ENCODE measurements at places on chromosomes 4 and X.

- no peak for DNase-seq
These were observed 23.4 kb downstream of the ELF2 start for GRCh38 chr4:139153411-139154133.

DNA sequence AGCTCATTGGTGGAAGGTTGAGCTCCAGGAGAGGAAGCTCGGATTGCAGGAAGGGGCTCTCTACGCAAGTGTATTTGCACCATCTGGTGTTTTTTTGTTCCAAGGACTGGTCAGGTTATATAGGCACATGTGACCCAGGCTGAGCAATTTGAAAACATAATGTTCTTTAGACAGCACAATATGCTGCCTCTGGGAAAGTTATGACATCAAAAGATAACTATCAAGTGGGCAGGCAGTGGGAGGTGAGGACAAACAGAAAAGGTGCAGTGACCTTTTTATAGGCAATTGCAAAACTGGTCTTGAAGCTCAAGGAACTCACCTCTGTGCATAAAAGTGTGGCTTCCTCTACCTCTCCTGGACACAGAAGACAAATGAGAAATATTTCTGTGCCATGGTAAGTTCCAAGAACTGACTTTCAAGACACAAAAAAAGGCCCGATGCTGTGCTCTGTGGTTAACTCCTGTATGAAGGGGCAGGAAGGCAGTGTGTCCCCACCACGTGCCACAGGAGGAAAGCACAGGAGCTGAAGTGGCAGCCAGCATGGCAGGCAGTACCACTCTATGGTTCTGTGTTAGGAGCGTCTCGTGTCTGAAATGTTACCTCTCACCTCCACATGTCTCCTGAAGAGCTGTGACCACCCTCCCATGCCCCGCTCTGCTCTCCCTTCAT lies 128.6 kb downstream of the SHROOM3 start:
- no peak for DNase-seq

DNA sequence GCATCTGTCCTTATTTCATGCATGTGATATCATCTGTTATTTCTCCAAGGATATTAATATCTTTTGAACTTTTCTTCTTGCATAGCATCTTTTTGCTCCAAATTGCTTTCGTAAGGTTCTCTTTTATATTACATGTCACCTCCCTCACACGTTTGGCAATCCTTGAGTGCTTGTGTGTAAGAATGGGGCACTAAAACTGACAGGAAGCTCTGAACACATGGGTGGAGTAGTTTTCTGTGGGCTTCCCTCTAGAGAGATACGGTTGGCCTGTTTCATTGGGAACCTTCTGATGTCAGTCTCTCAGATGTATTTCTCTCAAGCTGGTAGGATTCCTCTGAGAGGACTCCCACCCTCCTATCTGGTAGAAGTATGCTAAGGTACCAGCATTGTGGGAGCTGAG lies 223.0 kb downstream of the MID1 start:
- no peak for DNase-seq

GRCh38 chr4:184343502-184344177 lies 126.0 kb upstream of the ENPP6 start:
- DNase-seq: peak; percentile 29

DNA sequence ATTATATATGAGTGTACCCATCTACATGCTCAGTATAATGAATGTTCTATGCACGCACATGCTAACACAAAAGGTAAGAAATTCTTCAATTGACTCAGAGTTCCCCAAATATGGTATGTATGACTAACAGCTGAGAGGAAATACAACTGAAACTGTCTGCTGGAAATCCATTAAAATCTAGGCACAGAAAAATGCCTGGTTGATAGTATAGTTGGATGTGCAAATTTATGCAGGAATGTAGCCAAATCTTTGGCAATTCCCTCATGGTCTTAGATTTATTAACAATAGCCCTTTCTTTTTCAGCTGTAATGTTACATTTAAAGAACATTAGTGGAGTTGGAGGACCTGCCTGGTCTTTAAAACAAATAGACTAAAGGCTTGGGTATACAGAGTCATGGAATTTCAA lies 5.5 kb downstream of the CAMK2D start:
- no peak for DNase-seq

DNA sequence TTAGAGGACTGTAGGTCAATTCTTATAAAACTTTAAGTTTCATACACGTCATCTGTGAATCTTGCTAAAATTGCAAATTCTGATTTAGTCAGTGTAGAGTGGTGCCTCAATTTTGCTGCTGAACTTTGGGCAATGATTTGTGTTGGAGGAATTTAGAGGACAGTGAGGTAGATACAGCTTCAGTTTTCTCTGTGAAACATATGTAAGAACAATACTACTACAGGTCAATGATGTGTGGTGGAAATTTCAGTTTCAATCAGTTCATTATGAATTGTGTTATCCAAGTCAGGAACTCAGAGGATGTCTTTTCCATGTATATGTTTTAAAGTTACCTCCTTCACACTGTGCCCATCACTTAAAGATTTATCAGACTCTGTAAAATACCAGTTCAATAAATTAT lies 1597.8 kb upstream of the PCDH10 start:
- DNase-seq: no peak

GRCh38 chrX:118538386-118538785 lies 42.8 kb downstream of the DOCK11 start:
- DNase-seq: no peak

- DNase-seq: no peak
These were observed 289.4 kb downstream of the INPP4B start for GRCh38 chr4:142556570-142557238.

DNA sequence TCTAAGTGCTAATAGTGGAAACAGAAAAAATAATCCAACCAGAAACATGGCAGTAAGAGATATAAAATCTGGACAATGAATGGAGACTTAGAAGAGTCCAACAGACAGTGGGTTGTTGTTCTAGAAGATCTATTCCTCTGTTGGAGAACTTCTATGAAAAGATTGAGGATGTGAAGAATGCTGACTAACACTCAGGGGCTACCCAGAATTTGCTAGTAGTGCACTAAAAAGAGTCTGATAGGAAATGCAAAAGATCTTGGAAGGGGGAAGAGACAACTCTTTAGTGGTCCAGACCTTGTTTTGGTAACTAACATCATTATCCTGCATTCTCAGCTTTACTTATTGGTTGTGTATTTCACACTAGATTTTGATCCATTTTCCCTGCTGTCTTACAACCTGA lies 77.9 kb downstream of the SMARCA1 start:
- DNase-seq: no peak

- no peak for DNase-seq
These were observed 5.2 kb upstream of the SORCS2 start for GRCh38 chr4:7187168-7187535.

DNA sequence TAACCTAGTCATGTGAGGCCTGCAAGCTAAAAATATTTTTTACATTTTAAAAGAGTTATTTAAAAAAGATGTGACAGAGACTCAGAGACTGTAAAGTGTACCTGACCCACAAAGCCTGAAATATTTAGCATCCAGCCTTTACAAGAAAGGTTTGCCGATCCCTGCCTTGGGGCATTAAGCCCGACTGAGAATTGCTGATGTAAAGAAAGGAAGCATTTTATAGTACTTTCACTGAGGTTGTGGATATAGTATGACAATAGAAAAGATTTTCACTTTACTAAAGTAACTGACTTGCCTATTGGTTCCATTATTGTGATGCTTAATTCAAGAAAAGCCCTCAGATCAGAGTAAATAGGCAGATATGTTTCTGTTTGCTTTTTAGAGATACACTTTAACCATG lies 17.0 kb downstream of the STK26 start:
- DNase-seq: no peak

DNA sequence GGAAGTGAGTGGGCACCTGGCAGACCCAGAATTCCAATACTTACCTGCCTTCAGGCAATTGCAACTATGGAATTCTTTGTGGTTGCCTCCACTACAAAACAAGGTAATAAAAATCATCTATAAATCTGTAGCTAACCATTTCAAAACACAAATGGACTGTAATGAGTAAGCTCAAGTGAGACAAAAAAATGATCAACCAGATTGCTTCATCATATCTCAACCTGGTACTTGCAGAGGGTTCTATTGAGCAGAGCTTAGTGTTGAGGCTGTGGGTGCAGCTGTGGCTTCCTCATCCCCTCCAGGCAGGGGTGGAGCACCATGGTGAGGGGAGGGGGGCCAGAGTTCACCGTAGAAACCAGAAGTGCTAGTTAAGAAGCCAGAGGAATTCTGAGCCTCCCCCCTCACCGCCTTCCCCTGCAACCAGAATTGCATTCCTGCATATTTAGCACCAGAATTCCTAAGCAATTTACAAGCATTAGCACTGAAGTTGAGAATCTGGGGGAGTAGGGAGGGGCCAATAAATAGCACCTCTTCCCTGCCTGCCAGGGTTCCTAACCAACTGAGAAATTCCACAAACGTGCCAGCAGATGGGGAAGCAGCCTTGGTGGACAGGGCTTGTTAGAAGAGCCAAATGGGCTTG lies 11.5 kb downstream of the CTAG1A start:
- no peak for DNase-seq

DNA sequence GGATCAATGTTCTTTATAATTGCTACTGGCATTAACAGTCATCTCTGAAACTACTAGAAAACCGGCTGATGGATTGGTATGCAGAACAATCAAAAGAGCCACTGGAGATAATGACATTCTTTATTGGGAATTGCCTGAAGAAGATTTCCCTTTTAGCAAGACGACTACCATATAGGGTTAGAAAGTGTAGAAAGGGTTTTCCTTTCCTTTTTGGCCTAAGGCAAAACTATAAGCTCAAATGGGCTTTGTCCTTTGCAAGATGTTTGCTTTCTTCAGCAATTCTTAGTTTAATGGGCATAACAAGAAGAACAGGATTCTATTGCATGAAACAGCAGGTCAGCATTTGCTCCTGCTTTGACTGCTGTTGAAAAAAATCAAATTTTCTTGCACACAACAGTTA lies 214.2 kb upstream of the PCDH10 start:
- no peak for DNase-seq

DNA sequence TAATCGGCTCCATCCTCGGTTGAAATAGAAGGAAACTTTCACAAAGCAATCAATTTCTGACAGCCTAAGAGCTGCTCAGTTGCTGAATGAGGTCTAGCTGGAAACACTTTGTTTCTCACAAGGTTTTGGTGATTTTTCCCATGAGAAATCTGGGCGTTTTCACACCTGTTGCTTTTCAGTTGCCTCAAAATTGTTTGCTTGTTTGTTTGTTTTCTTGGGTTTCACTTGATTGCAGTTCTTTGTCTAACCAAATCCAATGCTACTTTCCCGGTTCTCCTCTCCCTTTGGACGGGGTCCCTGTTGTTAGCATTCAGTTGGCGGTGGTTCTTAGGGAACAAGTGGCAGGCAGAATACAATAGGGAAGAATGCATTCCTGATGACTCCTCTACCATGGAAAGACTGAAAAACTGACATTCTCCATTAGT lies 135.5 kb downstream of the PALLD start:
- no peak for DNase-seq

GRCh38 chr4:2387829-2388228 lies 30.6 kb downstream of the ZFYVE28 start:
- DNase-seq: no peak

- no peak for DNase-seq
These were observed 25.9 kb downstream of the STPG2 start for GRCh38 chr4:98117363-98117762.

DNA sequence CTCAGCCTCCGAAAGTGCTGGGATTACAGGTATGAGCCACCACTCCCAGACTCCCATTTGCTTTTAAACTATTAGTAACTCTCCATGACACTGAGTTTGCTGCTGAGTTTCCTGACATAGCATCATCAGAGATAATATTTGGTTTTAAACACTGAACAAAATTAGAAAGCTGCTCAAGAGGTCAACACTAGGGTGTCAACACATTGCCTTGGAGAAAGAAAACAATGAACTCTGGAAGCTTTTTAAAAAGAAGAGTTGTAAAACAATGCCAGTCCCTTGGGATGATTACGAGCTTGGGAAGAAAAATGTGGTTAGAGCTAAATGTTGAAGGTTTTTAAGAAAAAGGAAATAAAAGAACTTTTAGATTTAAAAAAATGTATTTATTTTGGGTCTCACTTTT lies 264.8 kb downstream of the CAMK2D start:
- DNase-seq: no peak

GRCh38 chr4:169070071-169070894 lies 60.2 kb upstream of the CBR4 start:
- DNase-seq: no peak

DNA sequence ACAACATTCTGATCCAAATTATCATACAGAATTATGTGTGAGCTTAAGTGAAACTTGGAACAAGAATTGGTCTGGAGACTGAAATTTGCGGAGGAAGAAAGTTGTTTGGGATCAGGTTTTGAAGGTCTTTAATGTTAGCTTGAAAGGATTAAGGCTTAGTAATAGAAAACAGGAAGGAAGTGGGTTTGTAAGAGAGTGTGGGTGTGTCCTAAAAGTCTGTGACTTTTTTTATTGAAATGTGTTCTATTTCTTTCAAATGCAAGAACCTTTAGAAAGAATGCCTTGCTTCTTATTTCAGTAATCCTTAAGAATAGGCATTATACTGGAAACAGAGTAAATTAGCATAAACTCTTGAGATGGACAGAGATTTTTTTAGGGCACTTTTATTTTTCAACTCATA lies 198.0 kb downstream of the GALNTL6 start:
- DNase-seq: no peak

GRCh38 chr4:1164040-1164439 lies 8.3 kb downstream of the SPON2 start:
- no peak for DNase-seq

DNA sequence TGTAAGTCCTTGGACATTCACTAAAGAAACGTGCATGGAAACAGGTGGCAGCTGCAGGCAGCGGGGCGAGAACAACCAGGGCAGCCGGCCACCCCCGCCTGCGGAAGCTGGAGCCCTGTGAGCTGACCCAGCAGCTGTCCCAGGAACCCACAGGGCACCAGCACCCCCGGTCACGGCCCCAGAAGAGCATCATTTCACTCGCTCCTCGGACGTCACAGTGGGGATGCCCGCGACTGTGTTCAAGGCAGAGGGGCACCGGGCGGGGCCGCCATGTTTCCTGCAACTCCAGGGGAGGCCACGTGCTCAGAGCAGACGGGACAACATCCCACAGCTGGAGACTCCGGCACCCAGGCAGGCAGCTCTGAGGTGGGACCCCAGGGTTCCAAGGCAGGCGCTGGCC lies 45.0 kb upstream of the CPLX1 start:
- no peak for DNase-seq

- DNase-seq: no peak
These were observed 366.5 kb downstream of the CXXC4 start for GRCh38 chr4:104128031-104128849.

DNA sequence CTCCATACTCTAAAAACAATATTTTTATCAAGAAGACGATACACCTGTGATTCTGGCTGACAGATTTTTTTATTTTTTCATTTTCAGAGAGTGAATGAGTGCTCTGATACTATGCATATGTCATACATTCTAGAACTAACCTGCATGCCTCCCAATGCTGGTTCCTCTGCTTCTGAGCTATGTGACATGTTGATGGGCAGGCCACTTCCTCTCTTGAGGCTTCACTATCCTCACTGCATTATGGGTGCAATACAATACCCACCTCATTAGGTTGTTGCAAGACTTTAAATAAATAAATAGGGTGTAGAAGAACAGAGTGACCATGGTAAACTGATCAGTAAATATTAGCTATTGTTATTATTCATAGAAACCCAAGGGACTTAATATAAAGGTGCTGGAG lies 408.3 kb downstream of the HNRNPD start:
- DNase-seq: no peak

GRCh38 chrX:78673246-78673645 lies 14.1 kb upstream of the RTL3 start:
- DNase-seq: no peak
